Activated CD8-positive, alpha-beta T cell treated with anti-CD3 and anti-CD28 coated beads, Interleukin-2, amount 10 ng/mL, durations not matched to agents 7 days and 5 days (primary cell): ENCODE measurements at places on chromosomes 13 and 19. TPM values are rescaled to one million over a fixed set of nuclear protein-coding genes. Genes with fewer than 3 reads are reported as not detected.

DNA sequence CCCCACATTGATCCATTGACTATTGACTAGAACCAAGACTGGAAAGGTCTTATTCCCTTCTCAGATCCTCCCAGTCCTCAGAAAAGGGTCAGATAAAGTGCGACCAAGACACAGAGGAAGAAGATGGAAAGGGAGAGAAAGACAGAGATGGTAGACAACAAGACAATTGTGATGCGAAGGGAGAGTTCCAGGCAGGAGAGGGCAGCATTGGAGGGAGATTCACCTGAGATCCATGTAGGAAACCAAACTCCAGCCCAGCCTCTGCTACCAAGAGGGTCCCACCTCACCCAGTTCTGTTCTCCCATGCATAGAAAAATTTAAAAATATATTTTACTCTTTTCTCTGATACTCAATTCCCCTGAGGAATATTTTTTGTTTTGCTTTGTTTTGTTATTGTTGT, 67.3 kb upstream of the TSHZ3 start:
- H3K4me1 ChIP-seq: no peaks in the 10 kb centered on the region
- H3K27ac ChIP-seq: no peak overlapping the region
- no peak for DNase-seq
- no peaks in the 10 kb centered on the region for H3K36me3 ChIP-seq

GRCh38 chr13:35659796-35660195, 183.3 kb upstream of the MAB21L1 start:
- no peak overlapping the region for H3K27ac ChIP-seq
- H3K4me1 ChIP-seq: no peaks in the 10 kb centered on the region
- DNase-seq: no peak
- no peak overlapping the region for H3K4me3 ChIP-seq
- H3K27me3 ChIP-seq: no peaks in the 10 kb centered on the region
- H3K36me3 ChIP-seq: no peaks in the 10 kb centered on the region

DNA sequence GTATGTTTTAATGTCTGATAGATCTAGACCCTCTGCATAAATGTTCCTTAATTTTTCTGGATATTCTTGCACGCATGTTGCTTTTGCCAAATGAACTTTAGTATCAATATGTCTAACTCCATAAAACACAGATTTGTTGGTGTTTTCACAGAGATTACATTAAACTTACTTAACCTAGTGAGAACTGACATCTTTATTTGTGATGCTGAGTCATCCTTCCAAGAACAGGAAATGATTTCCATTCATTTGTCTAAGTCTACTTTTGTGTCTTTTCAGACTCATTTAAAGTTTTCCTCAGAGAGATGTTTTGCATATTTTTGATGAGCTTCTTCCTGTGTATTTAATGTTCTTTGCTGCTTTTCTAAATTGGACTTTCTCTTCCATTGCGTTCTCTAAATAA, 184.0 kb downstream of the SLC7A1 start:
- H3K36me3 ChIP-seq: no peaks in the 10 kb centered on the region
- no peaks in the 10 kb centered on the region for H3K4me1 ChIP-seq
- H3K27ac ChIP-seq: no peak overlapping the region
- no peak for DNase-seq
- peaks cover 2% of the 10 kb centered on the region for H3K27me3 ChIP-seq
- no peak overlapping the region for H3K4me3 ChIP-seq

GRCh38 chr13:77871596-77871995, 47.0 kb downstream of the EDNRB start:
- peaks cover 7% of the 10 kb centered on the region for H3K27me3 ChIP-seq
- no peak for DNase-seq
- peaks cover 2% of the 10 kb centered on the region for H3K36me3 ChIP-seq
- no peak overlapping the region for H3K4me3 ChIP-seq
- no peak overlapping the region for H3K27ac ChIP-seq

GRCh38 chr13:42011601-42012350, 36.7 kb upstream of the DGKH start:
- H3K27me3 ChIP-seq: peaks cover 6% of the 10 kb centered on the region
- H3K27ac ChIP-seq: no peak overlapping the region
- DNase-seq: no peak
- H3K4me1 ChIP-seq: peaks cover 10% of the 10 kb centered on the region
- no peaks in the 10 kb centered on the region for H3K36me3 ChIP-seq

- H3K27me3 ChIP-seq: no peaks in the 10 kb centered on the region
- DNase-seq: peak; percentile 20
- H3K4me1 ChIP-seq: peaks cover 12% of the 10 kb centered on the region
- no peak overlapping the region for H3K27ac ChIP-seq
- H3K4me3 ChIP-seq: no peak overlapping the region
Measured at GRCh38 chr13:31209172-31209840, 9.5 kb downstream of the B3GLCT start.

DNA sequence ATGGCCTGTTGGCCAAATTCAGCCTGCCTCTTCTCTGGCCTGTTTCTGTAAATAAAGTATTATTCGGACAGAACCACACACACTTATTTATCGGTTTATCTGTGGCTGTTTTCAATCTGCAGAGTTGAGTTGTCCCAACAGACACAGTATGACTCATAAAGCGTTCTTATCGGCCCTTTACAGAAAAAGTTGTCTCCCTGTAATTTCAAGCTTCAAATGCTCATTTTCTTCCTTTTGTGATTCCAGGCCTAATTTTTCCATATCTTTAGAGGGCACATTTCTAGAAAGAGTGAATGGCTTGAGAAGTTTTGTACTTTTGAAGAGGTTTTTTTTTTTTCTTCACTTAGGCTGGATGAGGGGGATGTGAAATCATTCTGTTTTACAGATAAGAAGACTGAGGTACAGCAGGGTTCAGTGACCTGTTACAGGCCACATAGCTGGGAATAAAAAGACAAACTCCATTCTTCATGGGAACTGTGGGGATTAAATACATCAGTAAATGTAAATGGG, 440.9 kb downstream of the TSHZ3 start:
- DNase-seq: no peak
- no peak overlapping the region for H3K4me3 ChIP-seq
- no peak overlapping the region for H3K27ac ChIP-seq

Gene CD70
- 17.3 TPM for total RNA-seq

Gene CYP2B6
- total RNA-seq: not detected

Gene SMIM44
- total RNA-seq: not detected

Gene WBP4
- 10.4 TPM for total RNA-seq

Gene PTH2
- not detected for total RNA-seq
